PC-3 (cell line): ENCODE measurements at places on chromosomes 5 and 9. TPM values are rescaled to one million over a fixed set of nuclear protein-coding genes. Genes with fewer than 3 reads are reported as not detected.

- H3K4me1 ChIP-seq = no peaks in the 10 kb centered on the region
- no peaks in the 10 kb centered on the region for H3K27me3 ChIP-seq
- H3K36me3 ChIP-seq = no peaks in the 10 kb centered on the region
- no peak overlapping the region for H3K27ac ChIP-seq
- DNase-seq = no peak
Observed at GRCh38 chr5:149873896-149874295, 70.7 kb downstream of the PDE6A start.

- no peaks in the 10 kb centered on the region for H3K4me1 ChIP-seq
- H3K27ac ChIP-seq = no peak overlapping the region
Observed at GRCh38 chr9:94980947-94981722, 254.6 kb downstream of the AOPEP start.

DNA sequence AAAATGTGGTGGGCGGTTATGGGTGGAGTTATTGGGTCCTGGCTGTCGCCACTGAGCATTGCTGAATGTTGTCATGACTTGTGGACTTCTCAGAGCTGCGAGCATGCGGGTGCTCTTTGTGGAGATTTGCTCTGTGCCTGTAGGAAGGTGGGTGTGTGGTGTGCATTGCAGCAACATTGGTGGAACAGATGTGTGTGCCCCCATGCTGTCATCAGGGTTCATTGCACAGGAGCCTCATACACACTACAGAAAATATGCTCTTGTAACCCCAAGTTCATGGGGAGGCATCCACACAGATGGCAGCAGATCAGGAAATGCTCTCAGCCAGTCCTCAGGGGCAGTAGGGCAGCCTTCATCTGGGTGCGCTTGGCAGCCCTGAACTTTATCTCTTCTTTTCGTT is 55.9 kb upstream of the PHF2 start:
- H3K4me1 ChIP-seq = no peaks in the 10 kb centered on the region
- DNase-seq = no peak
- H3K27ac ChIP-seq = no peak overlapping the region
- H3K36me3 ChIP-seq = peaks cover 3% of the 10 kb centered on the region; the same call in 1 of the 2 replicates

- H3K27me3 ChIP-seq = no peaks in the 10 kb centered on the region
- DNase-seq = no peak
- H3K27ac ChIP-seq = no peak overlapping the region
- no peak overlapping the region for H3K4me3 ChIP-seq
- no peaks in the 10 kb centered on the region for H3K4me1 ChIP-seq
Observed at GRCh38 chr5:74274326-74274725, 366.2 kb downstream of the ENC1 start.

DNA sequence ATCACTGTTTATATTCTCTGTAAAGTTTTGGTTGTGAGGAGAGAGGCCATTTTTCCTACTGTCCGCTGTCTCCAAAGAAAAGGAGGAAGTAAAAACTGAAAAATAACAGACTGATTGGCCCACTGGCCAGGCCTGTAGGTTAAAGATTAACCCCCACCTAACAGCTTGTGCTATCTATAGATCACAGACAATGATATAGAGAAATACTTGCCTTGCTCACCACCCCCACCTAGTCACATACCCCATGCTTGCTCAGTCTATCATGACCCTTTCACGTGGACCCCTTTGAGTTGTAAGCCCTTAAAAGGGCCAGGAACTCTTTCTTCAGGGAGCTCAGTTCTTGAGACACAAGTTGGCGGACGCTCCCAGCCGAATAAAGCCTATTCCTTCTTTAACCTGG is 357.4 kb downstream of the PRDM9 start:
- no peaks in the 10 kb centered on the region for H3K36me3 ChIP-seq
- no peak for DNase-seq
- H3K27me3 ChIP-seq = no peaks in the 10 kb centered on the region
- H3K4me1 ChIP-seq = no peaks in the 10 kb centered on the region

Gene REEP5
- 61.9 and 85.2 TPM in 2 replicates for total RNA-seq

DNA sequence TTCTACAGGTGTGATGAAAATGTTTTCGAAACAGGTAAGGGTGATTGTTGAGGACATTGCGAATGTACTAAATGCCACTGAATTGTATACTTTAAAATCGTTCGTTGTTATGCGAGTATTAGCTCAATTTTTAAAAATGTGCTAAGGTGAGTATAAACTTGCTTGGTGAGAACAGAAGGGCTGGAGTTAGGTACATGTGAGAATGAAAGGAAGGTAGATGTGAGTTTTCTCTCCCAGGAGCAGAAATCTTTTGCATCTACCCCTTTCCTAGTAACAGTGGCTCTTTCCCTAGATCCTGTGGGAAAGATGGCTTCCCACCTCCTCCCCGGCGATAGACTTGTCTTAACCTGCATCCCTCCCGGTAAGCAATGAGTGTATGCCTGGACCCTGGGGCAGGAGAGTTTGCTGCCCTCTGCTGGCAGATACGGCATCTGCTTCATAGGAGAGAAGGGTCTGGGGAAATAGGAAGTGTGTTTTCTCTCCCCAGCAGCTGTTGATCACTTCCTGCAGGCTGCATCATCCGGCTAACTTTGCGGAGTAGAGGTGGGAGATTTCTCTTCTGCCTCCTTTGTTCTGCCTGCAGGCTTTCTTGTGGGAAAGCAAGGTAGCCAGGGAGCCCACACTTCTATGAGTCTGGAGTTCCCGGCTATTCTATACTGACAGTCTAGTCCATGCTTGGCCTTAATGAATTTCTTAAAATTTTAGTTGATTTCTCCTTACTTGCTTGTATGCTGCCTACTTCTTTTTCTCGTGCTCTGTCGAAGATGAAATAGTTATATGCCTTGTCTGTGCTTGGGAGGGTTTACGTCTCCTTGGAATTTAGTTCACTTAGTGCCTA is 373.3 kb upstream of the SEMA6A start:
- no peak overlapping the region for H3K27ac ChIP-seq
- no peak overlapping the region for H3K4me3 ChIP-seq
- no peaks in the 10 kb centered on the region for H3K27me3 ChIP-seq
- H3K4me1 ChIP-seq = no peaks in the 10 kb centered on the region

DNA sequence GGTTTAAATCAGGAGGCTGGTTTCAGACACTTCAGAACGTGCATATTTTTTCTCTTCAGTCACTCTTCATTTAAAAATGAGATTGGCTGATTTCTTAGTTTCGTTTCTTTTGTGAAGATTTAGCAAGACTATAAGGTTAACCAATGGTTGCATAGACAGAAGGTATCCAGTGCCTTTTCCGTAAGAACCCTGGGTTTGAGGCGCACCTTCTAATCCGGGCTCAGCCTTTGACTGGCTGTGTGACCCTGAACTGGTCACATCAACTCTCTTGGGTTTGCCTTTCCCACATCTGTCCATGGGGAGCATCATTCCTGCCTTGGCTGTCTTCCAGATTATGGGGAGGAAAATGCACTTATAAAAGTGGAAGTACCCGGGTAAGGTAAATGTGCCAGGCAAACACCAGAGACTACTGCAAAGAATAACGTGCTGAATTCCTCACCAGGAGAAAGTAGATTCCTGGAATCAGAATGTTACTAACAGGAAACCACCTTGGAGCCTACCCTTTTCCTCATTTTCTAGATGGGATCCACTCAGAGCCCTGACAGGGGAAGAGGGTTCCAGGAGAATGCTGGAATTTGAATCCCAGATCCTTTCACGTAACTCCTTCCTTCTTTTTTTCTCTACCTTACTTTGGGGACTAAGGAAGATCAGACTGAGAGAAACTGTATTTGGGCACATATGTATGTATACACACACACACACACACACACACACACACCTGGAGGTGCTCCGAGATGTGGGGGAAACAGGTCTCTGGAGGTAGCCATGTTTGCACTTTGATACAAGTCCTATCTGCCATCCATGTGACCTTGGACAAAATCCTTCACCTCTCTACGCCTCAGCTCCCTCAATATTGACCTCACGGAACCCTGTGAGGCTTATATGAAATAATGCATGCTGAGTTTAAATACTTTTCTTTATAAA is 6.8 kb downstream of the HAND1 start:
- no peaks in the 10 kb centered on the region for H3K36me3 ChIP-seq
- H3K27me3 ChIP-seq = peaks cover 62% of the 10 kb centered on the region
- H3K27ac ChIP-seq = no peak overlapping the region
